ENCODE measurements at places on chromosomes 4 and X.

DNA sequence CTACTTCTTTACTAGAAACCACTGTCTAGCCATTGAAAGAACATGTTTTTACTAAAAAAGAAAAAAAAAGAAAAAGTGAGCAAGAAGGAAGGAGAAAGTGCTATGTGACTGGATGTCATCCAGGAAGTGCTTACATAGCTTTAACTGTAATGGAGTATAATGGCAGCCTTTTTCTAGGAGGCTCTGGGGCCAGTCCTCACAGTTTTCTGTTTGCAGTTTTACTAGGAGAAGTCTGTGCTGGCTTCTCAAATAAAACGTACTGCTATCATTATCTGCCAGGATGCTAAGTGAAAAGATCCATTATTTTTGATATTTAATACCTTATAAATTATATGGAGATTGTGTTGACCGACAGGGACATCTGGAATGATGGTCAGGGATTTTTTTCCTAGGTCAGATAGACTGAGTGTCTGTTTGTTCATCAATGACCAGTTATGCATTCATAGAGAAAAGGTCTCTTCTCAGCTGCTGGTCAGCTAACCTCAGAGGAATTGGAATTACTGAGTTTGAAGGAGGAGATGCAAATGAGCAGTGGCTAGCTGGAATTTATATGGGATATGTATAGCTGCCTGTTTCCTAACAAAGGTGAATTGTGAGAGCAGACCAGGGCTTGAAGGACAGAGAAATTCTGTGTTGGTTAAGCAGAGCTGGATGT is 21.7 kb downstream of the LPAR4 start:
- DNase-seq, result no peak

- DNase-seq, result no peak
These were observed 7.4 kb downstream of the FATE1 start for GRCh38 chrX:151723156-151723760.

DNA sequence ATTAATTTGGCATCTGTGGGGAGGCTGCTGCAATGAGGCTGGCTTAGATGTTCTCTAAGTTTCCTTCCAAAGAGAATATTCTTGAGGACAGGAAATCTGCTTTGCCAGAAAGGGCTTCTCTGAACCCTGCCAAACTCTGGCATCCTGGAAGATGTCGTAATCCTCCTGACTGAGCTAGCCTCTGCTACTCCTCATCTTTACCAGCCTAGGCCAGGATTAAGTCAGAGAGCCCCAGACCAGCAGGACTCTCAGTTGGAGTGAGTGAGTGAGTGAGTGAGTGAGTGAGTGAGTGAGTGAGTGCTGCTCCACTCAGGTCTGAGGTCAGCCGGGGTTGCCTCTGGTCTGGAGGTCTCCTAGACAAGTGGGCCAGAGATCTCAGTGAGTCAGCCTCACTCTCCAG is 104.9 kb upstream of the SOD3 start:
- DNase-seq, result no peak

GRCh38 chrX:136191171-136191570 is 43.8 kb downstream of the FHL1 start:
- no peak for DNase-seq

DNA sequence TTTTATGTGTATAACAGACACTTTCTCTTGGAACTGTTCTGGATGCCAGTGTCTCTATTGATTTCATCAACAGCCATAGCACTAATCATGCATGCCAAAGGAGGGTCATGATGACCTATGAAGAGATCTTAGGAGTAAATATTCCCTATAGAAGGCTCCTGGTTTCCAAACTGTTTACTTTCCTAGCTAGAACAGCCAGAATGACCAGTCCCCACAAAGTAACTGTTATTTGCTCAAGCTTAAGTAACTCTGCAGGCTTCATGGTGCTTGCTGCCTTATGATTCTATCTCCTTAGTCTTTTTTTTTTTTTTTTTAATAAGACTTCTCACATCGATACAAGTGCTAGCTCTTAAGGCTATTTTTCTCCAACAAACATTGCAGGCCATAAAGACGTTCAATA is 12.4 kb downstream of the S100G start:
- DNase-seq, result no peak

- DNase-seq, result no peak
These were observed 51.6 kb downstream of the PPP3CA start for GRCh38 chr4:101295691-101296090.

GRCh38 chr4:40842318-40842717 is 92.6 kb downstream of the NSUN7 start:
- DNase-seq, result no peak

DNA sequence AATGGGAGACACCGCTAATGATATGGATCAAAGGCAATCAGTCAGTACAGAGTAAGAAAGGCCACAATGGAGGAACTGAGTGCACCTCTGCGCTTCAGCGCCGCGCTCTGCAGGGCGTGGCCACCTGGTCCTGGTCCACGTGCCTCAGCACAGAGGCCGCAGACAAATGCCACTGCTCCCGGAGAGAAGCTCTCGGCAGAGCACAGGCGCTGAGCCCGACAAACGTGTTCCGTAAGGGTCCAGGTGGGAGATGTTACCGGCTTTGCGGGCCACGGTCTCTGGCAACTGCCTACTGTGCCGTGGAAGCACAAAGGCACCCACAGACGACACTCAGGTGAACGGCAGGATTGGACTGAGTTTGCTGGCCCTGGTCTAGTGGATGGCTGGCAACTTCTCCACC is 68.9 kb downstream of the ACOX3 start:
- DNase-seq, result no peak
